ENCODE measurements at places on chromosomes 1 and 21.

- DNase-seq, result no peak
These were observed 11.9 kb upstream of the PTCH2 start for GRCh38 chr1:44854970-44855369.

DNA sequence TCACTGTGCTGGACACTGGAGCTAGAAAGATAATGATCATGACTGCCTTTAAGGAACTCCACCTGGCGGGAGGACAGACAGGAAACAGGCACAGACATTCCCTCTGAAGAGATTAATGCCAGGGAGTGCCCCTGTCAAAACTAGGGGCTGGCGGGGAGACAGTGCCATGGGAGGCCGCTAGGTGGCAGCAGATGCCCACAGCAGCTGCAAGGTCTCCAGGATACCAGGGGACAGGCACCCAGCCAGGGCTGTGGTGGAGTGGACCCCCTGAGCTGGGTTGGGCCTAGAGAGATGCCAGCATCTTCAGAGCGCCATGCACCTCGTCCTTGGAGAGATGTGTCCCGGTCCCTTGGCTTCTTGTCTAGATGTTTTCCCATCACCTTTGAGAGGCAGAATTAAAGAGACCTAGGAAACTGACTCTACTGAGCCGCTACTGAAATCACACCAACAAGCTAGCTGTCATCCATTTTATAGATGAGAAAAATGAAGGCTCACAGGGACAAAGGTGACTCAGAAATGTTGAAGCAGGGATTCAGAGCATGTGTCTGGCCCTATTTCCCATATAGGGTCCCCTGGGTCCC is 3.6 kb downstream of the REN start:
- peak; percentile 87 for DNase-seq

GRCh38 chr1:51345300-51345687 is 14.9 kb upstream of the TTC39A start:
- no peak for DNase-seq

GRCh38 chr1:99207216-99207615 is 57.1 kb upstream of the PLPPR4 start:
- DNase-seq, result no peak

GRCh38 chr1:54952950-54953718 is 27.3 kb upstream of the TMEM61 start:
- DNase-seq, result no peak

GRCh38 chr1:204647114-204647804 is 38.3 kb downstream of the LRRN2 start:
- no peak for DNase-seq

DNA sequence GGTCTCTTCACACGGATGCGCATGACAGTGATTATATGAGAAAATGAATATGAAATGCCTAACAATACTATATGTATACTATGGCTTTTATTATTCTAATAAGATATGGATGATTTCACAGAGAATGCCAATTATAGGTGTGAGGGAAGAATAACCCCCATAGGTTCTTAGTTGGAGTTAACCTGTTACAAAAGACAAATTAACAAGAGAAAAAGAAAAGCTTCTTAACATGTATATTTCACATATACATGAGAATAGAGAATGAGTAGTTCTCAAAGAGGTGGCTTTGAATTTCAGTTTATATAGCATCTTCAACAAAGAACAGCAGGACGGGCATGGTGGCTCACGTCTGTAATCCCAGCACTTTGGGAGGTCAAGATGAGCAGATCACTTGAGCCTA is 24.0 kb upstream of the DMRTB1 start:
- no peak for DNase-seq

GRCh38 chr1:15070145-15070748 is 83.3 kb upstream of the TMEM51 start:
- DNase-seq, result no peak

- DNase-seq, result no peak
These were observed 85.4 kb downstream of the TBX15 start for GRCh38 chr1:118902711-118903191.

GRCh38 chr21:40622531-40622930 is 224.4 kb downstream of the DSCAM start:
- no peak for DNase-seq

DNA sequence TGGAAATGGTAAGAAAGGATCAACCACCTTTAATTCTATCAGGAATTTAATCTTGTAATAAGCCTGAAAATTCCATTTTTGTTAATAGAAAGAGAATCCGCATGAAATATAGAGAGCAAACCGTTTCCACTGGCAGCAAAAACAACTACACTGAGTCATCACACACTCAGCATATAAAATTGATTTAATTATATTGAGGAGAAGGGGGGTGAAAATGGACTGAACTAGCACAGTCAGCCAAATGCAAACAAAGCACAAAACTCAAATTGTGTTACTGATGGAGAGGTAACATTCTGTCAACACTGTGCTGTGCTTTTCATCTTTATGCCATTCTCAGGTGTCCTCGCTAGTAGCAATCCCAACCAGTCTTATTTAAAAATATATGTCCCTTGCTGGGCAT is 1583.9 kb downstream of the MRPL39 start:
- DNase-seq, result no peak

DNA sequence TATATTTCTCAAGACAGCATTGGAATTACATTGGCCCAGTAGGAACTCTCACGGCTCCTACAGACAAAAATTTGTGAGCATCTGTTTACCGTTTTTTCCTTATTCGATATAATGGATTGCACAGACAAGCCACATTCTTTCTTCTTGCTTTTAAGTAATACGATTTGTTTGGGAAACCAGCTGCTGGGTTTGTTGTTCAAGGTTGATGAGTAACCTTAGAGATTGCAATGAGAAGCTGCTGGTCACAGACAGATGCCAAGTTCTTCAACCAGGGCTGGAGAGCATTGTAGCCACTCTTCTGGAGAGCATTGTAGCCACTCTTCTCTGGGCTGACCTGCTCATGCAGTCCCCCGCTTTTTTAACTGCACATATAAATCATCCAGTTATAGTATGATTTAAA is 1.4 kb upstream of the MIA3 start:
- no peak for DNase-seq

- DNase-seq, result no peak
These were observed 19.9 kb downstream of the ELAPOR1 start for GRCh38 chr1:109133815-109134214.

- DNase-seq, result no peak
These were observed 94.8 kb upstream of the PRMT6 start for GRCh38 chr1:106961646-106962045.

DNA sequence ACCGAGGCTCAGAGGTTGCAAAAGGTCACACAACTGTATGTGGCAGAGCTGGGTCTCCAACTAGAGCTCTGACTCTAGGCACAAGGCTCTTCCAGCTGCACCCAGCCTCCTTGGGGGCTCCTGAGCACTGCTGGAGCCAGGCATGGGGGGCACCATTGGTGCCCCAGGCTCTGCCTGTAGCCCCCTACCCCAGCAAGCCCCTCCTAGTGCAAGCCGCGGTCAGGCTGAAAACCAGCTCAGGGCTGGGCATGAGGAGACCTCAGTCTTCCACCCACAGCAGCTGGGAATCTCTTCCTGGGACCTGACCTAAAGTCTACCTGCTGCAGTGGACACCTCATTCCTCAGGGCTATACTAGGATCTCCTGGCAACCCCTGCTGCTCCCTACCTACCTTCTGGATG is 14.6 kb downstream of the TNNT2 start:
- DNase-seq, result no peak

- no peak for DNase-seq
These were observed 3.2 kb upstream of the PARS2 start for GRCh38 chr1:54767526-54767925.

DNA sequence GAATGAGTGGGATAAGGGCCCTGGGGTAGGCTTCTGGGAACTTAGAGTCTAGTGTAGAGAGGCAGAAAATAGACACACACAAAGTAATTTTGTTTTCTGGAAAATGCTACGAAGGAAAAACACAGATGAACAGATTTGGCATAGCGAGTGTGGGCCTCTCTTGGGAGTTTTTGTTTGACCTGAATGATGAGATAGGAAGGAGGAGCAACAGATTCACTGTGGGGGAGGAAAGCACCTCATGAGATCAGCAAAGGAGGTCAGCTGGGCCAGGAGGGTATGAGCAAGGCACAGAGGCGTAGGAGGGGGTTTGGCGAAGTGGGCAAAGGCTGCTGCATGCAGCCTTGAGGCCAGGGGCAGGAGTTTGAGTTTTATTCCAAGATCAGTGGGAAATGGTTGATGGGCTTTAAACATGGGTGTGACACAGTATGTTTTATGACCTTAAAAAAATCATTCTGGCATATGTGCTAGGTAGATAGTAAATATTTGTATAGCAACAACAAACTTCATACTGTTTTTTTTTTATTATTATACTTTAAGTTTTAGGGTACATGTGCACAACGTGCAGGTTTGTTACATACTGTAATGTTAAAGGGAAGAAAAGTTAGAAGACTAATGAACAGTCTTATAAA is 57.9 kb downstream of the FGGY start:
- no peak for DNase-seq

DNA sequence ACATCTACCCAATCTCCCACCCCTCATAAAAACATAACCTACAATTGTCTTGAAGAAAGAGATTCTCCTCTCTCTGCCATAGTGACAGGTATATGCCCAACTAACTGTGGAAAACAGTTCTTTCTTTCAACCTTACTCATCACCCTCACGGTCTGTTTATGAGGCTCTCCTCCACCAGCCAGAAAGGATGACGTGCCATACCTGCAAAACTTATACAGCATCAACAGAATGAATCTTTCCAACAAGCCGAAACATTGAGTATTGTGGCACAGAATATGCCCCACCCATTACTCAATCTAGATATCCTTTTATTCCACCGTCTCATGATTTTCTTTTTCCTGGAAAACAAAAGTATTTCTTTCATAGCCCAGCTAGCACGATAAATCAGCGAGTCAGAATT is 55.7 kb downstream of the RBM11 start:
- no peak for DNase-seq

GRCh38 chr1:7621334-7622219 is 149.5 kb upstream of the VAMP3 start:
- DNase-seq, result no peak

DNA sequence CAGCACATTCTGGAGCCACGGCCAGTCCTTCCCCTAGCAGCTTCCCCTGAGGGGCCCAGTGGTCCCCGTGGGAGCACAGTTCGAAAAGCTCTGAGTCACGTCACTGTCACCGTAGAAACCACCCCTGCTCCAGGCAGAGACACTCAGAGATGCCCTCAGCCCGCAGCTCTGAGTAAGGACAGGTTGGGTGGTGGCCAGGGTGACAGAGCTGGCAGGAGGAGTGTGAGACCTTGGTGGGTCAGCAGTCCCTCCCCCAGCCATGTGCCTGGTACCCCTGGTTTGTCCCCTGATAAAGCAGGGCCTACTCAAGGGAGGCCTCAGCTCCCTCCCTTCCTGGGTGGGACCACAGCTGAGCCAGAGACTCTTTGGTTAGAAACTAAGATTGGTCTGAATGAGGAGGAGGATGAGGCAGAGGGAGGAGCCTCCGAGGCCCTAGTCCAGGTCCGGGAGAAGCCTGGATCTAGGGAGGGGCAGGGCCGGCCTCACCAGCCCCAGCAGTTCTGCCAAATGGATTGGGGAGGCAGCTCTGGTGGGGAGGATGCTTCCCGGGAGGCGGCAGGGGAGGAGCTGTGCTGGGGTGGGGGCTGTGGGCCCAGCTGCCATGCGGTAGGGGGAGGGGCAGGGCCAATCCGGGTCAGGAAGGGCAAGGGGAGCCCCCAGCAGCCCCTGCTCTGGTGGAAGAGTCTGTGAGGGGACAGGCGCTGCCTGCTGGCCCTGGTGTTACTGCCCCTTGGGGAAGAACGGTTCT is 55.2 kb downstream of the SLC9A1 start:
- peak; percentile 93 for DNase-seq
